ENCODE measurements at places on chromosomes 7 and 10. TPM values are rescaled to one million over a fixed set of nuclear protein-coding genes. Genes with fewer than 3 reads are reported as not detected.

Gene DRGX
- total RNA-seq, result not detected

Gene TMEM130
- 7.6 TPM for total RNA-seq

Gene NUTM2E
- total RNA-seq, result 0.45 TPM

Gene C7orf33
- 0.64 TPM for total RNA-seq

Gene EN2
- total RNA-seq, result 11.9 TPM

Gene SFRP4
- total RNA-seq, result 2.2 TPM

Gene NKX1-2
- total RNA-seq, result 0.54 TPM

Gene MYL10
- not detected for total RNA-seq
